ENCODE measurements at places on chromosomes 13 and 19. TPM values are rescaled to one million over a fixed set of nuclear protein-coding genes. Genes with fewer than 3 reads are reported as not detected.

Gene JSRP1
- total RNA-seq = not detected

Gene GJB6
- total RNA-seq = not detected

- no peak for DNase-seq
These were observed 106.0 kb downstream of the KDM4B start for GRCh38 chr19:5074830-5075394.

- no peak for DNase-seq
These were observed 5.1 kb upstream of the DCUN1D2 start for GRCh38 chr13:113495494-113496210.

GRCh38 chr13:30108913-30109237 lies 198.5 kb downstream of the KATNAL1 start:
- DNase-seq = no peak

DNA sequence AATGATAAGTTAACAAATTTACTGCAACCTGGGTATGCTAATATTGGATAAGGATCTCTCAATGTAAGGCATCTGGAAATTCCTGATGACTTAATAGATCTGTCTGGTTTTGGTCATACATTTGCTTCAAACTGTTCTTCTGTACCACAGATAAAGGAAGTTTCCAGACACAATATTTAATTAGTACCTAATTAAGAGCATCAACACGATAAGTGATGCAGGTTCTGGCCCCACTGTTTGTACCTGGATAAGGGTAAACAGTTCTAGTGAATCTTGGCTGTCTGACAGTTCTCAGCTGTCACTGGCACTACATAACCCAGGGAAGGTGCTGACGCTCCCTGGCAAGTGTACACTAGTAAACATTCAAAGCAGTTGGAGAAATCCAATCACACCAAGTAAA lies 165.6 kb downstream of the MZT1 start:
- no peak for DNase-seq

Gene OR7C1
- total RNA-seq = not detected
